ENCODE measurements at places on chromosomes 5 and 9.
A peak's percentile ranks its signal among the peaks of the same experiment; 100 is the strongest.

DNA sequence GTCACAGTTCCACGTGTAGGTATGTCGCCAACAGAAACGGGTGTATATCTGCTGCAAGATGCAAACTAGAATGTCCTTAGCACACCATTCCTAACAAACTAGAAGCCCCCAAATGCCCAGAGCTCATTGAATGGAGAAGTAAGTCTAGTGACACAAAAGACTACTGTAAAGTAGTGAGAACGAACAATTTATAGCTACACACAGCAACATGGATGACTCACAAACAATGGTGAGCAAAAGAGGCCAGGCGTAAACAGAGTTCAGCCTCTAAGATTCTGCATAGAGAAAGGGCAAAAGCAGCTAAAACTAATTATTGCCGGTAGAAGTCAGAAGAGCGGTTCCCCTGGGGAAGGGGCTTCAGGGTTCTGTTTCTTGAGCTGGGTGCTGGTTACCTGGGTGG is 74.7 kb downstream of the AMBP start:
- DNase-seq: peak; percentile 38

GRCh38 chr9:6049798-6050197 is 34.4 kb upstream of the RANBP6 start:
- no peak for DNase-seq

- no peak for DNase-seq
Observed at GRCh38 chr5:35640623-35641022, 23.0 kb downstream of the SPEF2 start.

GRCh38 chr9:80467632-80468031 is 895.9 kb downstream of the TLE4 start:
- DNase-seq: no peak

DNA sequence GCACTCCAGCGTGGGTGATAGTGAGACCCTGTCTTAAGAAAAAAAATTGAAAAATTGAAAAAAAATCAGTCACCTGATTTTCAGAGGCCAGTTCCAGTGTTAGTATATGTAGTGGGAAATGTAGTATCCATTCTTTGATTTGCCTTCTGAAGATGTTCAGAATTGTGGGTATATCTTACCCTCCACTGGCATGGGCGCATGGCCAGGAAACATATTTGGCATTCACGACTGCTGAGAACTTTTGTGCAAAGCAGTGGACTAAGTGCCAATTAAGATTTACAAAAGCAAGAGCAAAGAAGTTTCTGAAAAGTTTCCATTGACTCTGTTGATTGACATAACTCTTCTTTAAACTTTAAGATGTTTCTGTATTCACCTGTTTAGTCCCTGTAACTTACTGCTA is 2.4 kb downstream of the CAVIN4 start:
- DNase-seq: no peak

GRCh38 chr5:167233507-167234220 is 1057.8 kb upstream of the WWC1 start:
- peak; percentile 37 for DNase-seq

GRCh38 chr5:53545744-53546143 is 14.7 kb upstream of the NDUFS4 start:
- DNase-seq: no peak

GRCh38 chr9:33453999-33454660 is 6.7 kb upstream of the AQP3 start:
- DNase-seq: no peak

- no peak for DNase-seq
Observed at GRCh38 chr5:176633598-176633997, 3.1 kb downstream of the EIF4E1B start.

- DNase-seq: peak; percentile 98
Observed at GRCh38 chr5:145925353-145925752, 11.0 kb upstream of the SH3RF2 start.
